H7 (cell line): ENCODE measurements at places on chromosomes 2 and 18. TPM values are rescaled to one million over a fixed set of nuclear protein-coding genes. Genes with fewer than 3 reads are reported as not detected.
A peak's percentile ranks its signal among the peaks of the same experiment; 100 is the strongest.

- DNase-seq, result no peak
Measured at GRCh38 chr2:29527947-29528346, 393.4 kb downstream of the ALK start.

GRCh38 chr2:86747711-86748639 lies 27.9 kb downstream of the RMND5A start:
- DNase-seq, result peak; percentile 36

The ZSWIM2 gene
- not detected in 2 replicates for total RNA-seq

DNA sequence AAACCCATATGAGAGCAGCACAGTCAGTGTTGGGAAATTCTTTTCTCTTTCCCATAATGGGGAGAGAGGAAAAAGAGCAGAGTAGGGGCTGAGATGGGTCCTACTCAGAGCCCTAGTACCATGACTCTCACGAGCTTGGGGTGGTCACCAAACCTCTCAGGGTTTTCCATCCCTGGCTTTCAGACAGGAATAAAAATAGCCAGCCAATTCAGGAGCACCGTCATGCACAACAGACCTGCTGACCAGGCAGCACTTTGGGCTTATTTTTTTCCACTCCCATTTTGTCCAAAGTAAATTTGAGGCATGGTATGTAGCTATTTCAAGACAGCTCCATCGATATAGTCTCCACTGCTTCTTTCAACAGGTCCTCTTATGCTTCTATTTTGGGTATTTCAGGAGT lies 86.4 kb downstream of the TGFA start:
- DNase-seq, result no peak

The BCS1L gene
- 31.1 and 32.2 TPM in 2 replicates for total RNA-seq

The TCF7L1 gene
- total RNA-seq, result 9.9 and 10.7 TPM in 2 replicates

The DYNAP gene
- not detected in 2 replicates for total RNA-seq

DNA sequence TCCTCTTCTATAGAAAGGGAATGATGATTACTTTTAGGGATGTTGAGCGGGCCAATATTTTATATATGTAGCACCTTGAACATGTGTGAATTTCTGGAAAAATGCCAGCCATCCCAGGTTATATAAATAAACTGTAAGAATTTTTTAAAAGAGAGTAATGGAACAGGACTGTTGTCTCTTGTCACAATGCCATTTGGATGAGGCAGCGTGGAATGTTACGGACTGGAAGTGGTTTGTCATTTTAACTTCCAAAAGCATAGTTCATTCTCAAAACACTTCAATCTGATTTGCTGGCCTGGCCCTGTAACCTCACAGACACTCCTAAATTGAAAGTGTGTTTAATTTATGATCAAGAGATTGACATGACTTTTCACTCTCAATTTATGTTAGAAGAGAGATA lies 70.8 kb downstream of the TPGS2 start:
- no peak for DNase-seq

- no peak for DNase-seq
Measured at GRCh38 chr2:205161156-205161839, 521.0 kb upstream of the NRP2 start.

DNA sequence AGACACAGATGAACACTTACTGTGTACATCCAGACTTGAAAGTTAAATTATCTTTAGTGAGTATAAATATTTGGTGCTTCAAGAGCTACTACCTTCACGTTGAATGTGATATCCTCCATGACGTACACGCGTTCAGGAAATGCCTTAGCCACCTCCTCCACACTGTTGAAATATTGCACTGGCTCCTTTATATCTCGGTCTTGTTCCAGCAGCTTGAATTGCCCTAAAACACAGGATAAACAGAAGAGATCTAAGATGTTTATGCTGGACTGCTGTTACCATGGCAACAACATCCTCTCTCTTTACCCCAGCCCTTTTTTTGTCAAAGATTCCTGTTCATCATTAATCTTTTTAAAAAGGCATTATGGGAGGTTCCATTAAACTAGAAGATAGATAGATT lies 120.3 kb downstream of the MEP1B start:
- DNase-seq, result no peak

The SLC1A4 gene
- total RNA-seq, result 0.85 and 2.5 TPM in 2 replicates

- DNase-seq, result no peak
Measured at GRCh38 chr2:163703386-163703785, 32.4 kb downstream of the FIGN start.

DNA sequence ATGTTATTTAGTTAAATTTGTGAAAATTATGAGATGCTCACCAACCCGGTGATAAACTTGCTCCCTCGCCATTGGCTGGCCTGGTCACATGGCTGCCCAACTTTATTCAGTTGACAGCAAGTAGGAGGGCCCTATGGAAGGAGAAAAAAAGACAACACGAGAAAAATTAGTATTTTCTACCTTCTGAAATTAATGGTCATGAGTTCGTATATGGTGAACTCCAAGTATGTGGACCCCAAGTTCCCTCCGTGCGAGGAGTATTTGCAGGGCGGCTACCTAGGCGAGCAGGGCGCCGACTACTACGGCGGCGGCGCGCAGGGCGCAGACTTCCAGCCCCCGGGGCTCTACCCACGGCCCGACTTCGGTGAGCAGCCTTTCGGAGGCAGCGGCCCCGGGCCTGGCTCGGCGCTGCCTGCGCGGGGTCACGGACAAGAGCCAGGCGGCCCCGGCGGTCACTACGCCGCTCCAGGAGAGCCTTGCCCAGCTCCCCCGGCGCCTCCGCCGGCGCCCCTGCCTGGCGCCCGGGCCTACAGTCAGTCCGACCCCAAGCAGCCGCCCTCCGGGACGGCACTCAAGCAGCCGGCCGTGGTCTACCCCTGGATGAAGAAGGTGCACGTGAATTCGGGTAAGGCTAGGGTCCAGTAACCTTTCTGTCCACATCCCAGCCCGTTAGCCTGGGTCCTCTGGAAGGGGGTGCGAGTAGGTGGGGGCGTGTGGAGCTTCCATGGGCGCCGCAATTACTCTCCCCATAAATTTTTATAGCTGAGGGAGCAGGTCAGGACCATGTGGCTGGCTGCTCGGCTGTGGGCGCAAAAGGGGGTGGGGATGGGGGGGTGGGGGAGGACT lies at the start of gene HOXD4:
Gene HOXD4 (plus strand): TSS at position 109 of the 846 bp plus-strand sequence. CDS start 84 bp downstream, at position 193.
- DNase-seq, result peak; percentile 81

The GPR35 gene
- total RNA-seq, result 0.07 TPM in 1 of 2 replicates, not detected in the other

- DNase-seq, result no peak
Measured at GRCh38 chr18:50633992-50634391, 74.1 kb downstream of the MAPK4 start.

- DNase-seq, result no peak
Measured at GRCh38 chr18:35467624-35468016, 30.1 kb downstream of the INO80C start.

GRCh38 chr2:3284657-3285630 lies 92.7 kb downstream of the EIPR1 start:
- peak; percentile 45 for DNase-seq

DNA sequence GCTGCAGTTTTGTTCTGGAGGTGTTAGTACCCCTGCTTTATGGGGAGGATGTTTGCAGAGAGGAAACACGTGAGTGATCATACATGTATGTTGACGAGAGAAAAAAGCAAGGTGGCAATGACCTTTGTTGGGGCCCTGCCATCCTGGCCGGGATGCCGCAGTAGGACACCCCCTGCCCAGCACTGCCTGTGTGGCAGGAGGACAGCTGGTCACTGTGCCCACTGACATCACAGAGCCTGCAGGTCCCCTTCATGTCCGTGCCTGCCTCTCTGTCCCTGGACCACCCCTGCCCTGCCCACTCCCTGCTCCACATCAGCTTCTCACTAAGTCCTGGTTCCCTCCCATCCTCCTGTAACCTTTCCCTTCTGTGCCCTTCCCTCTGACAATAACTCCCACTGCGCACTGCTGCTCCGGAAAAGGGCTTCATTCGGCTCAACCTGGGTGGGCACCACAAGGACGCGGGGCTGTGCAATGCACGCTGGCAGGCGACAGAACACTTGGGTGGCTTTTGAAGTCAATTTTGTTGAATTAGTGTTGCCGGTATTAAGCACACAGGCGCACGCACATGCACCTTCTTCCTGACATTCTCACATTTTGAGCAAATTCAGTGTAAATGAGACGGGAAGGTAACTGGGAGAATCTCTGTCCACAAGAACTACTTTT lies 51.5 kb upstream of the TWIST2 start:
- DNase-seq, result no peak
